ENCODE measurements at places on chromosomes 7 and 10.

DNA sequence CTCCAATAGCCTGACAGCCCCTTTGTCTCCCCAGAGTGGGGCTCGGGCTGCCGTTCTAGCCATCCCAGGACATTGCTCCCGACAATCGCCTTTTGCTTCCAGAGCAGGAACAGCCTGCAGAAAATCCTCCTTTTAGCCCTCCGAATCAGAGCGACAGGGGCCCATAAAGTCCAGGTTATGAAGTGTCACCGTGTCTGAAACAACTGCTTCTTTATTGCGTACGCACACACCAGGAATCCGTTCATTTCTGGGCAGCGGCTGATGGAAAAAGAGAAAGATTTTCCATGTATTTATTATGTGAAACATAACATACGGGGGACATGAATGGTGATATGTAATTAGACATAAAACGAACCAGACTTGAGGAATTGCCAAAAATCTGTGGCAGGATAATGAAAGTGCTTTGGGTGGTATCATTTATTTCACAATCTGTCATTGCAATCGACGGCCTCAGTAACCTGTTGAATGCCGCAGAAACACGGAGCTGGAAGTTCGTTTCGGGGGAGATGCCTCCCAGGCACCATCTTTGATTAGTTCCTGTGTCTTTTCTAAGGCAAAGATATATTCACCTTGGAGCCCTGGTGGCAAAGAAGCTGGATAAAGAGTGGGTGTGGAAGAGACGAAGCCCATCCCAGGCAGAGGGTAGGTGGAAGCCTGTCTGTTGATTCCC lies 48.1 kb downstream of the FAM241B start:
- DNase-seq: no peak

GRCh38 chr10:33381451-33382215 lies 47.2 kb upstream of the NRP1 start:
- DNase-seq: no peak

DNA sequence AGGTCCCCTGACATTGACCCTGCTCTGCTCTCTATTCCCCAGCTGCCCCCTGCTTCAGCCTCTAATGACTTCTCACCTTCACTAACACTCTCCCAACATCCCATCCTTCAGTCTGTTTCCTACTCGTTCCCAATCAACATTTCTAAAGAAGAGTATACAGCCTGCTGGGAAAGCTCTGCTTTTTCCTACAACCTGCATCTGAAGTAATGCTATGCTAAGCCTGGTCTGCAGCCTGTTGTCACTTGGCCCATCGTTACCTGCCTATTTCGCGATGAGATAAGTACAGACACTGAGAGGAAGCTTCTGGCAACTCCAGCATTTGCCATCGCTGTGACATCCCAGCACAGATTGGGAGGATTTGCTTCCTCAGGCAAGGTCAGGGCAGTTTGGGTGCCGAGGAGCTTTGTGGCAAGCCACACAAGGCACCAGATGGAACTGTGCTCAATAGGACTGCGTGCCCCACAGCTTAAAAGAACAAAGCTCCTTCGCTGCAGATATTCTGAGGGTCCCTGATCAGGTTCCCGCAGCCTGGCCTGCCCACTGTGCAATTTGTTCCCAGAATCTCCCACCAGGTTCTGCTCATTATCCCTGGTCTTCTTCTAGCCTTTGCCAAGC lies 51.4 kb downstream of the PKD1L1 start:
- DNase-seq: no peak

GRCh38 chr7:12377406-12377805 lies 26.3 kb downstream of the VWDE start:
- no peak for DNase-seq

GRCh38 chr7:29345590-29345989 lies 151.0 kb downstream of the CHN2 start:
- DNase-seq: no peak

Data from stimulated activated CD4-positive, alpha-beta T cell treated with anti-CD3 and anti-CD28 coated beads, TNF-alpha, amount 100 ng/mL, for 24 hours (primary cell).